Activated CD4-positive, alpha-beta T cell treated with anti-CD3 and anti-CD28 coated beads for 1 hour (primary cell): ENCODE measurements at places on chromosomes 5 and 9.

DNA sequence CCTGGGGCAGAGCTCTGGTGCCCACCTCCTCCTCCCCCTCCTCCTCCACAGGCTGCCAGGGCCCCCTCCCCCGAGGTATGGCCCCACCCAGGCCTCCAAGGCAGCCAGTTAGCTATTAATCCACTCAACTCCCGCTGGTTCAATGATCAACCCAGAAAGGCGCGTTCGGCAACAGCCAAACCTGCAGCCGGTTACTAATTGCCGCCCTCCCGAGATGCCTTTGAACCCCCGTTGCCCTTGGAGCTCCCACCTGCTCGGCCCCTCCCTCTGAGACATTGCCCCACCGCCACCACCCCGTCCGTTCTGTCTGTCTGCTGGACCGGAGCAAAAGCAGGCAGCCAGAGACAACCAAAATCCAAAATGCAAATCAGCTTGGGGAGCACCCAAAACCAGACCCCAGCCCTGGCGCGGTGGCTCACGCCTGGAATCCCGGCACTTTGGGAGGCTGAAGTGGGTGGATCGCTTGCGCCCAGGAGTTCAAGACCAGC, 25.8 kb downstream of the NOTCH1 start:
- DNase-seq = no peak

- DNase-seq = no peak
These were observed 54.8 kb downstream of the MYO10 start for GRCh38 chr5:16881251-16881650.

- DNase-seq = no peak
These were observed 1.0 kb upstream of the ALDH1B1 start for GRCh38 chr9:38391278-38392118.

DNA sequence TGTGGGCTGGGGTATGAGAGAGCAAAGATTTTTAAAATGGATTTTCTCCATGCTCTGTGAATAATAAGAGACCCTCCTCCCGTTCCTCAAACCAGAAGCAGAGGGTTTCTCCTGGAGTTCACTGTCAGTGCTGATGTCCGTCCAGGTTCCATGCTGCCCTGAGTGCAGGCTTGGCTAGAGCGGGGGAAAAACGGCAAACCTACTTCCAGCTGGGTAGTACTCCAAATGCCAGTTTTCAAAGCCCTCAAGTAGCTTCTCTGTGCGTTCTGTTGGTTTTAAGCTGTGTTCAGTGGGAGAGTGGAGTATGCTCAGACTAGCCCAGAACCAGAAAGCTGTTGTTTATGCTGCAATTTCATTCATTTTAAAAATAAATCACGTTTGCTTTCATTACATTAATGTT, 40.3 kb downstream of the RASGEF1C start:
- no peak for DNase-seq

GRCh38 chr9:28264368-28264767, 691.1 kb upstream of the C9orf72 start:
- no peak for DNase-seq

- DNase-seq = no peak
These were observed 29.0 kb downstream of the PITX1 start for GRCh38 chr5:135005076-135005475.

DNA sequence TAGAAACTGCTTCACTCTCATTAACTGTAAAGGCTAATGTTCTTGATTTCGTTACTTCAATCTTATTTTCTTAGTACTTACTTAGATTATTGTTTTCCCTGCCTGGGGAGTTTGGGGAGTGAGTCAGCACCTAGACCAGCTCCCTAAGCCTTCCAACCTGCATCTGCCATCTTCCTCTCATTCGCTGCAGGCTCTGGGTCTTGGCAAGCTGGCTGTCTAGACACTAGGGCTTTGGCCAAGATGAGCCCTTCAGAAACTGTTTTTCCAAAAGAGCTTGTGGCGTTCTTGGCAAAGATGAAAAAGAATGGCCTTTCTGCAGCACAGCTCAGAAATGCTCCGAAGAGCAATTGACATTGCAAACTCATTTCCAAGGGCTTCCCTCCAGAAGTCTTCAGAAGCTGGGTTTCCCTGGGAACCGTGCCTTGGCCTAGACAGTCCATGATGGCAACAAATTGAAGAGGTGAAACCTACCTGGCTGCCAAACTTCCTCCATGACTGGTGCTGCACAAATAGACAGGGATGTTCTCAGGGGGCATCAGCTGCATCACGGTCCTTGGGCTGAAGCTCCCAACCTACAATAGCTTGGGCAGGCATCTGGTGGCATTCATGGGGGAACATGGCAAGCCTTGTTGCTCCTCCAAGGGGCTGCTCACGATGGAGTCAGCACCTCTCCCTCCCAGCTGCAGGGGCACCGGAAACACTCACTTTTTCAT, 76.6 kb downstream of the NSUN2 start:
- no peak for DNase-seq

DNA sequence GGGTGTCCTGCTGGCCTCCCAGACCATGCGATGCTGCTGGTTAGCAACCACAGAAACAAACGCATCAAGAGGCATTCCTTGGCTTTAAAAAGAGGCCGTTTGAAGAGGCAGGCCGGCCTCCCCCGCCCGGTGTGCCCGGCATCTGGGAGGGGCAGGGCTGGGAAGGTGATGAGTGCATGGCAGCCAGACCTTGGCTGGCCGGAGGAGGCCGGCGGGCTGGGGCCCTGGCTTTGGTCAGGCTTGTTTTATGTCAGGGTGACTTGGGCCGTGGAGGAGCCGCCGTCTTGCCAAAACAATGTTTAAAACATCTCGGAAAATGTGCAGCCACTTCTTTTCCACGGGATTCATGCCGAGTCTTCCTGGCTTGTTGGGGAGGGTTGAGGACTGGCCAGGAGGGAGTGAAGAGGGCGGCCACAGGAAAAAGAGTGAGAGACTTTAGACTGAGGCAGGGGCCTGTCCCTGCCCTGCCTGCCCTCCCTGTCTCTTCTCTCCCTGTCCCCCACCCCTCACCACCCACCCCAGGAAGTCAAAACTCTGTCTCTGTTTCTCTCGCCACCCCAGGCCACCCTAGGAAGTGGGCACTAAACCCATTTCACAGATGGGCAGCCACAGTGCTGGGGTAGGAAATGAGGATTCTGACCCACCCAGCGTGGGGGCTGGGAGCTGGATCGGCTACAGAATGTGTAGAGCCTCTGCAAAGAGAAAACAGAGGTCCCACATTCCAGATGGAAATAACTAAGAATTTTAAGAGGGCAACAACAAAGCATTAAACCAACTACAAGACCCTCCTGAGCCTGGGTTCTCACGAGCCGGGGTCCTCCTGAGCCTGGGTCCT, 143.0 kb downstream of the RXRA start:
- no peak for DNase-seq

- no peak for DNase-seq
These were observed 105.3 kb downstream of the VAV2 start for GRCh38 chr9:133886563-133887501.

- DNase-seq = no peak
These were observed 97.6 kb downstream of the BASP1 start for GRCh38 chr5:17314907-17315471.

- DNase-seq = no peak
These were observed 191.8 kb downstream of the MEF2C start for GRCh38 chr5:88691230-88691582.

DNA sequence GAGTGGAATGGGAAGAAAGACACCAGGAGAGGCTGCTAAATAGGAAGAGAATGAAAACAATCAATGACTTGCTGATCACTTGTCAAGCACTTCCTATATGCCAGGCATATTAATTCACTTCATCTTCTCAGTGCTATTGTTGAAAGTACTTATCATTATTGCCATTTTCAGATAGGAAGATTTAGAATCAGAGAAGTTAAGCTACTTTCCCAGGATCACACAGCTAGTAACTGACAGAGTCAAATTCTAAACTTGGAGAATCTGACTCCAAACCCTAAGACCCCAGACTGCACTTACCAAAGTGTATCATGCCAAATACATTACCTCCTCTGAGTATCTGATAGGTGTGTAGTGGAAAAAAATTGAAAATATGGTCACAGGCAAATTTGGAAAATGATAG, 236.3 kb downstream of the SPOCK1 start:
- DNase-seq = no peak

- DNase-seq = no peak
These were observed 475.9 kb downstream of the TLE1 start for GRCh38 chr9:81213456-81213855.

DNA sequence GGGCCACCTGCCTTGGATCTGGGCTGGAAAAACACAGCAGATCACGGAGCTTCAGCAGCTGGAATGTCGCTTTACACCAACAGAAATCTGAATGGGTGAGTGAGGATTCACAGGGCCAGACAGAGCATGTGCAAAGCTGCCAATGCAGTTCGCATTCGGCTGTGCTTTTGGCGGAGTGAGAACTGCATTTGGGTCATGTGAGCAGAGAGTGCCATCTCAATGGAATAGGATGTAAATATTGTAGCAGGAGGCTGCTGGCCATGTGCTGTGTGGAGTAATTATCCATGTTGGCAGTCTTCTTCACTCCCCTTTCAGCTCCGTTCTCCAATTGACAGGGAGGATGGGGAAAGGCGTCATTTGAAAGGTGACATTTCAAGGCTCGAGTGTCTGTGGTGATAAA, at the start of gene ANKRD55:
Gene ANKRD55 (minus strand): TSS at position 101 of the 400 bp plus-strand sequence. CDS start 417 bp downstream, outside the sequence.
- DNase-seq = no peak

GRCh38 chr9:125021069-125021468, 80.2 kb upstream of the GOLGA1 start:
- no peak for DNase-seq

- DNase-seq = no peak
These were observed 13.7 kb downstream of the DAB2 start for GRCh38 chr5:39411061-39411460.

DNA sequence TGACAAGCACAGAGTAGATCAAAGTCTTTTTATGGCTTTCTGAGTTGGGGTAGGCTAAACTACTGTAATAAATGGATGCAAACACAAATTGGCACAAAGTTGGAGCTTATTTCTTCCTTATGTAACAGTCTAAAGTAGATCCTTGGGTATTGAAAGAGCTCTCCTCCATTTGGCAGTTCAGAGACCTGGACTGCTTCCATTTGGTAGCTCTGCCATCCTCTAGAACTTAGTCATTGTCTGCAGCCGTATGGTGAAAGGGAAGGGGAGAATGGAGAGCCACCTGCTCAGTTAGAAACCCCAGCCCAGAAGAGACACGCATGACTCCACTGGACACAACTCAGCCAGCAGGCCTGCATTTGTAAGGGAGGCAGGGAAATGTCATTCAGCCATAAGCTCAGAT, 345.0 kb downstream of the DMAC1 start:
- DNase-seq = no peak

DNA sequence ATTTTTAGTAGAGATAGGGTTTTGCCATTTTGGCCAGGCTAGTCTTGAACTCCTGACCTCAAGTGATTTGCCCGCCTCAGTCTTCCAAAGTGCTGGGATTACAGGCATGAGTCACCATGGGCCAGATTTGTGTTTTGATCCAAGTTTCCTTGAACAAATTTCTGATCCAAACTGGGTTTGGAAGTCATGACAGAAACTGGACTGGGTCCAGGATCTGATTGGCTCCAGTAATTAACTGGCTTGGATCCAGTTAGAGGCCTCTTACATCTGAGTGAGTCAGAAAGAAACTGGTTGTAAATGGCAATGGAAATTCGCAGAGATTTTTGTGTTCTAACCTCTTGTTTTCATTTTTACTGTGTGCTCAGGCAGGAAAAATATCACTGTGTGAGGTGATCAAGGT, 141.6 kb downstream of the SLC25A46 start:
- no peak for DNase-seq

DNA sequence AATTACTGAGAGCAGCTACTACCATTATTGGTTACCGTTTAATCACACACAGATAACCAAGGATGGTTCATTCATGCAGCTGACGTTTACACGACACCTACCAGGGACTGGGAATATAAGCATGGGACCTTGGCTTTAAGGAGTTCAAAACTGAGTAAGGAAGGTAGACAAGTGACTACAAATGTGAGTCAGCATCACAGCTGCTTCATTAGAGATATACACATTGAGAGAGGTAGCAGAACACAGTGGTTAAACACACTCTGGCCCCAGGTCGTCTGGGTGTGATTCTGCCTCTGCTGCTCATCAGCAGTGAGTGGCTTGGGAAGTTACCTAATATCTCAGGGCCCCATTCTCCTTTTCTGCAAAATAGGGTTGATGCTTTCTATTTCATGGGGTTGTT, 268.6 kb downstream of the NR3C1 start:
- DNase-seq = no peak

- no peak for DNase-seq
These were observed 15.0 kb downstream of the HMMR start for GRCh38 chr5:163475411-163475810.

DNA sequence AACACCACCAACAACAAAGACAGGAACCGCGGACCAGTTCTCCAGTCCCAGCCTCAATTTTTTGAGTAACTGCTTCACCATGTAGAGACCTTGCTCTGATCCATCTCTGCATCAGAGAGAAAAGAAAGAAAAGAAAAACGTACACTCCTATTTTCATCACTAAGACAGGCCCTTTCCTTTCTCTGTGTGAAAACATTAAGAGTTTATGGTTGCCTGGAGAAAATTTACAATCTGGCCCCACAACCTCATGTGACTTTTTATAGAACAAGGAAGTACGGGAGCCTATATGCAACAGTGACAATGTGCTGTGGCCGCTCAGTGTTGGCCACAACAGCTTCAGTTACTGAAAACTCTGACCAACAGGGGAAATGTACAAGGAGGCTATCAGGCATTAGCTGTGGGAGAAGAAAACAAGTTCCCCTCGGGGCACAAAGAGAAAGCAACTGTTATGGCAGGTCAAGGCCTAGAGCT, 272.9 kb upstream of the PTGER4 start:
- no peak for DNase-seq

DNA sequence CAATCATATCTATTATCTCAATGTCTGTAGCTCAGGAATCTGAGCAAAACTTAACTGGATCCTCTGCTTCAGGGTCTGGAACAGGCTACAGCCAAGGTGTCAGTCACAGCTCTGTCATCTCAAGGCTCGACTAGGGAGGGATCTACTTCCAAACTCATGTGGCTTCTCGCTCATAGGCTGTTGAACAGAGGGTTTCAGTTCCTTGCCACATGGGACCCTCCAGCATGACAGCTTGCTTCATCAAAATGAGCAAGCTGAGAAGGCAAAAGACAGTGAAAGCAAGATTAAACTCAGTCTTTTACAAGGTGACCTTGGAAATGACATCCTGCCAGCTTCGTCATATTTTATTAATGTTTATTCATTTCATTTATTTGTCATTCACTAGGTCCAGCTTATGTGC, 111.7 kb downstream of the GADD45G start:
- DNase-seq = no peak

DNA sequence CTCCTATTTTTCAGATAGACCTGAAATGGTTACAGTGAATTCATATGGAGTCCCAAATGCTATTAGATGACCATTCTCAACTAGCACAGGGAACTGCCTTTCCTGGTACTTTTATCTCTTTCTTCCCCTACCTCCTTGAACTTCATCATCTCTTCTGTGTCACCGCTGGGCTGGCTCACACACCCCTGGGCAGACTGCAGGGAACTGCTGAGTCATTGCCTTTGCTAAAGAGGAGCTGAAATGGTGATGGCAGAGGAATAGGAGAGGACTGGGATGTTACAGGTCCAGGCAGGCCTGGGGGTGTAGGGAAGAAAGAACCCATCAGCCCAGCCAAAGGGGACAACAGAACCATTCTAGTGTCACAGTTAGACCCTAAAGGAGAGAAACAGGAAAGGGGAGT, 322.3 kb downstream of the ASTN2 start:
- DNase-seq = no peak
